ENCODE measurements at places on chromosomes 5 and 9.

DNA sequence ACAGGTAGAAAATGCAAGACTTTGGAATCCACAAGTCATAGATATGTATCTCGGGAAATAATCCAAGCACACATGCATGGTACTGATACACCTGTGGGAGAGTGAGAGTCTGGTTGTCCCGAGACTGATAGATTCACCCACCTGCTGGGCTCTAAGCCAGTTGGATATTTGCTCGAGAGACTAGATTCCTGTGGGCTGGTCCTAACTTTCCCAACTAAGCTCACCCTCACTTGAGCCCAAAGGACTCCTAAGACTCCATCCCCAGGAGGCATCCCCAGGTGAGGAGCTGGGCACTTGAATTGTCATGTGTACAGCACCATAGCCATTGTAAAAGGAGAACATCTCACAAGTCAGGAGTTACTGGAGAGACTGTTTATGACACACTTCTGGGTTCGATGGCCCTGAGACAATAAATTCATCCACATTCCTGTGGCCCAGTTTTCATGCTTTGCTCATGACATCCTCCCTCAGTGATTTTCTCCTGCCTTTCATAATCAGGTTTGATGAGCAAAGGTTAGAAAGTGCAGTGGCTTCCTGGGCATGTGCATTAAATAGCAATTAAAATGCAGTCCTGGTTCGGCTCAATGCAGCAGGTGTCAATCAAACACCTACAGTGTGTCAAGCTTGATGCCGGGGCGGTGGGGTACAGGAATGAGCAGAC, 18.1 kb downstream of the SLC1A1 start:
- no peak for DNase-seq

GRCh38 chr5:119269061-119269944, 86.5 kb upstream of the TNFAIP8 start:
- peak; percentile 31 for DNase-seq

GRCh38 chr5:40578501-40579451, 100.9 kb upstream of the PTGER4 start:
- DNase-seq, result peak; percentile 38

DNA sequence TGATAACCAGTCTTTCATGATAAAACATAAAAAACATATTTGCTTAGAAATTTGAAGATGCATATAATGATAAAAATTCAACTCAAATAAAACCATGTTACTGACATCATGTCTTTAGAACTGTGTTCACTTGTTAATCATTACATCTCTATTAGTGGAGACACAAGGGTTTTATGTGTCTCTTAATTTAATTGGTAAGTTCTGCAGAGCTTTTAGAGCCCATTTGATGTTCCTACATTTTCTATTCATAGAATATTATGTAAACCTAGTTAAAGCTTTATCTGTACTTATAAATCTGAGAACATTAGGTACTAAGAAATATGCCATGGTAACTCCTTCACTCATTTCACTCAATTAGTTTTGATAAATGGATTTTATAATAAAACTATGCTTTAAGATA, 285.4 kb downstream of the SLCO4C1 start:
- no peak for DNase-seq

- DNase-seq, result no peak
Observed at GRCh38 chr5:62569470-62569869, 9.1 kb upstream of the LRRC70 start.

Measured in heart left ventricle (tissue), 16 donors.